ENCODE measurements at places on chromosomes 5 and 9. TPM values are rescaled to one million over a fixed set of nuclear protein-coding genes. Genes with fewer than 3 reads are reported as not detected.

The PLCXD3 gene
- total RNA-seq = 5.0 TPM

The PTGER4 gene
- 48.5 TPM for total RNA-seq

GRCh38 chr5:178818094-178818493 is 41.7 kb upstream of the ZNF354B start:
- no peak for DNase-seq

GRCh38 chr5:176514244-176514950 is 22.8 kb downstream of the RNF44 start:
- no peak for DNase-seq

The SURF2 gene
- total RNA-seq = 134 TPM

- DNase-seq = no peak
Observed at GRCh38 chr5:132778856-132779255, 1.8 kb upstream of the SEPTIN8 start.

The DOCK2 gene
- 0.58 TPM for total RNA-seq

DNA sequence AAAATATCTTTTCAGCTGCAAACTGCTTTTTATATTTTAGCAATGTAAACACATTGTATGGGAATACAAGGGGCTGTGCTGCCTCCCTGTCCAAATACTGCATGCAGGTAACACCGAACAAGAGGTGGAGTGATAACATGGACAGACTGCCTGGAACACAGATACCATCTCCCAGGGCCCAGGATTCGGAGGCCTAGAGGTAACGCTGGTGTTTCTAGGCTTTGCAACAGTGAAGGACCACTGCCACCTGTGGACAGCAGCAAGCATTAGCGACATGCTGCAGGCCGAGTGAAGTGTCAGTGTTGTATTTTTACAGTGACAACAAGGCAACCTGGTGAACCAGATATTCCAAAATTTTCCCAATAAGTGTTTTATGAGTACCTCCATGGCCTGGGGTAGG is 379.1 kb downstream of the DMRT2 start:
- DNase-seq = peak; percentile 45

- DNase-seq = no peak
Observed at GRCh38 chr5:132002757-132003156, 8.7 kb downstream of the ACSL6 start.

The INSL4 gene
- not detected for total RNA-seq

The CDX1 gene
- not detected for total RNA-seq

DNA sequence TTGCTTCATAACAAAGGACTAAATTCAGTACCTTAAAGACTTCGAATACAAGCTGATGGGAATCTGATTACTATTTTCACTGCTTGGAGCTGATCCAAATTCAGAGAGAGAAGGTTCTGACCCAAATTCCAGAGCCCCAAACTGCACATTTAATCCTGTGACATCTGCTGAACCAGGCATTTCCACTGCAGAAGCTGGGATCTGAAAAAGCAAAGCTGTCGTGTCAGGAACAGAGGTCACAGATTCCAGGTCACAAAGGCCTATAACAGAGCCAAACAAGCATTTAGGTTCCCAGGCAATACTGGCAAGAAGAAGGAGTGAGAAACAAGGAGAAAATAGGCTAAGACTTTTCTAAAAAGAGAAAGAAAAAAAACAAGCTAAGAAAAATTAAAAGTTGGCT is 105.3 kb downstream of the UBAP2 start:
- DNase-seq = no peak

The TRAF1 gene
- 0.15 TPM for total RNA-seq

DNA sequence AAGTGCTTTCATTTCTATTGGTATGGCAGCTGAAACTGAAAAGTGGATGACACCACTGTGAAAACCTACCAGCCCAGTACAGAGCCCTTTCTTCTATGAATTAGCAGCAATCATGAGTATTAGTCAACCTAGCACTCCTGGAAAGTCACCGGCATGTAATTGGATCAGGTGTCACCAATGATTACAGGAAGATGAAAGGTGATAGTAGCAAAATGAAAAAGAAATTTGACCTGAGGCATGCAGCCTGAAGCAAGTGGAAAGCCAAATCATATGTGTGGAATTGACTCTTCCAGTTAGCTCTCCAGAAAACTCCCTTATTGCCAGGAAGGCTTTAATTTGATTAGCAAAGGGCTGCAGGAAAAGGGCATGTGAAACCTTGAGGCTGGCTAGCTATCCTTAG is 81.2 kb upstream of the NAA35 start:
- DNase-seq = peak; percentile 4

The REEP2 gene
- 2.5 TPM for total RNA-seq

- DNase-seq = no peak
Observed at GRCh38 chr5:97377582-97377981, 194.5 kb upstream of the RIOK2 start.

DNA sequence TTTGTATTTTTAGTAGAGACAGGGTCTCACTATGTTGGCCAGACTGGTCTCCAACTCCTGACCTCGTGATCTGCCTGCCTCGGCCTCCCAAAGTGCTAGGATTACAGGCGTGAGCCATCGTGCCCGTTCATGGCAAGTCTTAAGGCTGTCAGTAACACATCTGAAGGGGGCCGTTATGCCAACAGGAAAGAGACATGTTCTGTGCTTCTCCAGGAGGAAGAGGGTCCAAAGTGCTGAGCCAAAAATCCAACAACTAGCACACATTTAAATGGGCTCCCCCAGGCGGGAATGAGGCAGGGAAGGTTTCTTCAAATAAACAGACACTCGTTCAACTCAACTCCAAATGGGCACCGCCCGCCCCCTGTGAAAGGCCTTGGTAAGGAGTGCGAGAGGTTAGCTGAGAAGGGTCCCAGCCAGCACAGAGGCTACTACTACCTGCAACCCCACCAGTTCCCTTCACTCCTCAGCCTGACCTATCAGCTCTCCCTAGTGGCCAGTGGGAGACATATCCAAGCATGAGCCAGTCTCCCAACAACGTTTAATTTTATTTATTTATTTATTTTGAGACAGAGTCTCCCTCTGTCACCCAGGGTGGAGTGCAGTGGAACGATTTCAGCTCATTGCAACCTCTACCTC is 84.1 kb upstream of the DMRT1 start:
- peak; percentile 57 for DNase-seq

GRCh38 chr5:114977979-114978573 is 191.6 kb downstream of the TRIM36 start:
- DNase-seq = no peak

DNA sequence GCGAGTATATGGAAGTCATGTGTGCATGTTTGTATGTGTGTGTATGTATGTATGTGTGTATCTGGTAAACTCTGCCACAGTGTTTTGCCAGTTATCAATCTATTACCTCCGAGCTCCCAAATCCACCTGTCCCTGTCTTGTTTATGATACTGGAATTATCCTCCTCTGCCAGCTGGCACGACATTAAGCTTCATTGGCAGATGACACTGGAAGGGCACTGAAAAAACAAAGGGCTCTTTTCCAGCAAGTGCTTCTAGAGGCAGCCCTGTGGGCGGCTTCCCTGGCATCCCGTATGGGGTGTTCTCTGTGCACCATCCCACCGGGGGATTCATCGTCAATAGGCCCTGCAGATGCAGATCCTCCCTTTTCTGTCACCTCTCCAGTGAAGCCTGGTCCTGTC is 221.5 kb downstream of the MSX2 start:
- DNase-seq = no peak

- no peak for DNase-seq
Observed at GRCh38 chr9:134669399-134669955, 27.9 kb downstream of the COL5A1 start.

DNA sequence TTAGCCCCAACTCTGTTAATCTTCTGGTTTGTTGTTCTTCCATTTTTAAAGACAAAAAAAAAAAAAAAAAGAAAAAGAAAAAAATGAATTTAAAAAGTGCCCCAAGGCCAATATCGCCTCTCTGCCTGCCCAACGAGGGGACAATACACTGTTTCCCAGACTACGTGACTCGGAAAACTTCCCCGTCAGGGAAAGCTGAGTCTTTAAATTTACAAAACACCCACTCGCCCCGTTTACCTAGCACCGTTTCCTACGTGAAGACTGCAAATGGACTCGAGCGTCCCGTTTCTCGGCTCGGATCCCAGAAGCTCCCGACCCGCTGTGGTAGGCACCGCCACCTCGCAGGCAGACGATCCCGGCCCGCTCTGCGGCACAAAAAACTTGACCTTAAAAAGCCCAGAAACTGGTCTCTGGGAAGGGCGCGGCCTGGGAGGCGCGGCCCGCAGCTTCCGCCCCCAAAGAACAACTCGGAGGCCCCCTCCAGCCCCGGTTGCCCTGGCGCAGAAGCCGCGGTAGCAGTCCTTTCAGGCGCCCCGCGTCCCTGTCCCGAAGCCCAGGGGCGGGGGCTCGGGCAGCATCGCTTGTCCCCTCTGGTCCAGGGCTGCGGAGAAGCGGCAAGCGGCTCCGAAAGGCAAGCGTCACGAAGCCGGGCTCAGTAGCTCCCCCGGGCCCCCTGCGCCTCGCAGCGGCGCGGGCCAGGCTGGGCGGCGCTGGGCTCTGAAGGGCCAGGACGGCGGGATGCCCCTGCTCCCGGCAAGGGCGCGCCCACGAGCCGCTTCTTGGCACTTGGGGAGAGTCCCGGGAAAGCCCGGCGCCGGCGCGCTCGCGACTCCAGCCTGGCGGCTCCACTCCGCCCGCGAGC is at the start of gene GCNT4:
Gene GCNT4, minus strand, starts transcription at position 367 of the 862 bp plus-strand sequence. CDS start 22,521 bp downstream, outside the sequence.
- peak; percentile 24 for DNase-seq

The CTSV gene
- 11.4 TPM for total RNA-seq

GRCh38 chr9:28563291-28563934 is 990.1 kb upstream of the C9orf72 start:
- no peak for DNase-seq

GRCh38 chr5:135234242-135234641 is 164.8 kb downstream of the MACROH2A1 start:
- no peak for DNase-seq

DNA sequence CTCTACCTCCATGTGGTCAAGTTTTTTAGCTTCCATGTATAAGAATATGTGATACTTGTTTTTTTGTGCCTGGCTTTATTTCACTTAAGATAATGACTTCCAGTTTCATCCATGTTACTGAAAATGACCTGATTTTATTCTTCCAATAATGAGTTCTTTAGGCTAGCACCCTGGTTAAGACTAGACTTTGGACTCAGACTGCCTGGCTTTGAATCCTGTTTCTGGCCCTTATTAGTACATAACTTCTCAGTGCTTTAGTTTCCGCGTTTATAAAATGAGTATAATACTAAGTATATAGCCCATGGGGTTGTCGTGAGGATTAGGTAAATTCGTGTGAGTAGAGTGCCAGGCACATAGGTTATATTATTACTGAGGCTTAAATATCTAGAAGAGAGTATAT is 18.5 kb downstream of the KIAA1958 start:
- no peak for DNase-seq

GRCh38 chr5:156815988-156816599 is 34.0 kb upstream of the PPP1R2B start:
- peak; percentile 63 for DNase-seq

- no peak for DNase-seq
Observed at GRCh38 chr5:148798786-148799185, 27.6 kb upstream of the ADRB2 start.

DNA sequence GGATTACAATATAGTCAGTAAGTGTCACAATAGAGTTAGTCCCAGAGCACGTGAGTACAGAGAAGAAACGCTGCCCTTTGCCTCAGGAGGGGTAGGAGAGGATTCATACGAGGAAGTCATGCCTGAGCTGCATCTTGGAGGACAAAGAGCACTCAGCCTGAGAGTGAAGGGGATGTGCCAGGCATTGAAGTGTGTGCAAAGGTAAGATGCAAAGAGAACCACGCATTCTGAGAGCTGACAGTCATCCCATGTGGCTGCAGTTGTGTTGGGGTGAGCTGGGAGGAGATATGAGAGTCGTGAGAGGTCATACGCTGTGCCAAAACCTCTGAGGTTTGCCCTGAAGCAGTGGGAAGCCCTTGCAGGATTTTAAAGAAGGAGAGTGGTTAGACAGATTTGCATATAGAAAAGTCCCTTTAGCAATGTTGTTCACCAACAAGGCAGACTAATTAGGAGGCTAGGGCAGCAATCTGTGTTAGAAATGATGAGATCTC is 97.5 kb downstream of the PIP5K1B start:
- DNase-seq = no peak

The PRSS3 gene
- 225 TPM for total RNA-seq

The ITK gene
- 0.58 TPM for total RNA-seq

- no peak for DNase-seq
Observed at GRCh38 chr5:54022223-54022622, 288.1 kb downstream of the ARL15 start.

DNA sequence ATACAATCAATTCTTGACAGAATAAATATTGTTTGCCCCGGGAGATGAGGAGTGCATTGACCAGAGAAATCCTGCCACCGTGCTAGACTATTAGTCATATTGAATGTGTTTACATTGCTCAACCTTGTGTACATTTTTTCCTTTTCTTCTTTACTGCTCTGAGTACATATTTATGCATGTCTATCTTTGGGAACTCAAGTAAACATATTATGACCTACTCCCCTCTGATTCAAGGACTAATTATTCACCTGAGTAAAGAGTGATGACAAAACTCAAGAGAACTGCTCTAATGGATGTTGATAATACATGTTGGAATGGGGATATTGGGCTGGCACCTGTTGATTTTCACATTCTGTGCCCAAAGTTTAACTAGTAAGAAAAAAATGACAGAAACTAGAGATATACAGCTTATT is 3.9 kb upstream of the SPINK1 start:
- DNase-seq = peak; percentile 97

Measured in PC-3 (cell line).